ENCODE measurements at places on chromosomes 7 and 10.

- no peak for DNase-seq
Observed at GRCh38 chr10:50882540-50882983, 2.9 kb downstream of the A1CF start.

GRCh38 chr7:5425507-5426225 lies 2.0 kb upstream of the TNRC18 start:
- no peak for DNase-seq

DNA sequence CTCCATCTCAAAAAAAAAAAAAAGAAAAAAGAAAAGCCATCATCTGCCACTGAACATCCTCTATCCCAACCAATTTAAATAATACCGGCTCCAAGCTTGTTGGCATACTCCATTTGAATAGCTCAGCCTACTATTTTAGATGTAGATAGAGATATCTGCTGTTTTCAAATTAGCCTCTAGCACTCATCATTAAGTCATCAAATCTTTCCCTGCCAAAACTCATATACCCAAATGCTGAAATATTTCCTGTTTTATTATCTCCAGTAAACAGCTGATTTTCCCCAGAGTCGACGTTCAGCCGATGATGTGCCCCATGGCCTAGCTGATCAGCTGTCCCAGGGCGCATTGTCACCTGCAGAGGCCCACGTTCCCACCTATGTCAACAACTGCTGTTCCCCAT lies 34.5 kb upstream of the FRMD4A start:
- no peak for DNase-seq

DNA sequence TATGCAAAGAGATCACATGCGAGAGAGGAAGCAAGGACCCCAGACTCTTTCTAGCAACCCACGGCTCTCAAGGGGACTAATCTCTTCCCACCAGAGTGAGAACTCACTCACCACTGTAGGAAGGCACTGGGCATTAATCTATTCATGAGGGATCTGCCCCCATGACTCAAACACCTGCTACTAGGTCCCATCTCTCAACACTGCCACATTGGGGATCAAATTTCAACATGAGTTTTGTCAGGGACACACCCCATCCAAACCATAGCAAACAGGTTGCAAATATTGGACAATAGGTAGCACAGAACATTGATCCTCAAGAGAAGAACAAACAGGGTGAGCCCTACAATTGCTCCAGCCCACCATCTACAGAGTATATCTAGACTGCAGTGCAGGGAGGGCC lies 740.6 kb downstream of the LRMDA start:
- DNase-seq = no peak

DNA sequence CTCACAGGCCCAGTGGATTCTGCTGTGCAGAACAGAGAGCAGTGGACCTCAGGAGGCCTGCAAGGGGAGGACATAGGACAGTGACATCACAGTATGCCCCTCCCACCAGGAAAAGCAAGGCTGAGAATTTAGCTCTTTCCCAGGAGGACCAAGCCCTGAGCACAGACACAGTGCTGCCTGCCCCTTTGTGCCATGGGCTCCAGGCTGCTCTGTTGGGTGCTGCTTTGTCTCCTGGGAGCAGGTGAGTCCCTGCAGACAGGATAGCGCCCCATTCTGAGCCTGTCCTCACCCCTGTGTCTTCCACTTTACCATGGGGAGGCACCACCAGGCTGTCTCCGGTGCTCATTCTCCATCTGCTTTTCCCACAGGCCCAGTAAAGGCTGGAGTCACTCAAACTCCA lies 63.0 kb upstream of the PRSS58 start:
- no peak for DNase-seq

DNA sequence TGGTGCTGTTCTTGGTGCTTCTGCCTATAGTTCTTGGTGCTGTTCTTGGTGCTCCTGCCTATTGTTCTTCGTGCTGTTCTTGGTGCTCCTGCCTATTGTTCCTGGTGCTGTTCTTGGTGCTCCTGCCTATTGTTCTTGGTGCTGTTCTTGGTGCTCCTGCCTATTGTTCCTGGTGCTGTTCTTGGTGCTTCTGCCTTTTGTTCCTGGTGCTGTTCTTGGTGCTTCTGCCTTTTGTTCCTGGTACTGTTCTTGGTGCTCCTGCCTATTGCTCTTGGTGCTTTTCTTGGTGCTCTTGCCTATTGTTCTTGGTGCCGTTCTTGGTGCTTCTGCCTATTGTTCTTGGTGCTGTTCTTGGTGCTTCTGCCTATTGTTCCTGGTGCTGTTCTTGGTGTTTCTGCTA lies 71.1 kb downstream of the PTPRN2 start:
- no peak for DNase-seq

DNA sequence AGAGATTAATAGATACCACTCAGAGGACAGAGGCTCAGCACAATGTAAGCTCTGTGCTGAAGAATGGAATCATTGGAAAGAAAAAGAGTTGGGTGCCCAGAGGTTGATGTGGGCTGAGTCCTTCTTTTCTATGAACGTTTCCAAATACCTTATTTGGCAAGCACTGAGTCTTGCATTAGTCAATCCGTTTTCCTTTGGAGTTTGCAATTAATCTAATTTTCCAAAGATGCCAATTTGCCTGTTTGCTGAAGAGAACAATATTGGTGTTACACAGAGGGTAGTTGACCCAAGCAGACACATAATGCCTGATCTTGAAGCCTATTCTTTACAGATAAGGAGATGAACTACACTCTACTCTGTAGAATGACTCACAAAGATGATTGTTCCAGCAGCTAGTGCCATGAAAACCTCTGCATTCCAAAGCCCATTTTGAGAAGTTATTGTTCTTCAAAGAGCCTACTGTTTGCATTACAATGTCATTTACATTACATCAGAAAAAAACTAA lies 55.4 kb upstream of the MET start:
- no peak for DNase-seq

DNA sequence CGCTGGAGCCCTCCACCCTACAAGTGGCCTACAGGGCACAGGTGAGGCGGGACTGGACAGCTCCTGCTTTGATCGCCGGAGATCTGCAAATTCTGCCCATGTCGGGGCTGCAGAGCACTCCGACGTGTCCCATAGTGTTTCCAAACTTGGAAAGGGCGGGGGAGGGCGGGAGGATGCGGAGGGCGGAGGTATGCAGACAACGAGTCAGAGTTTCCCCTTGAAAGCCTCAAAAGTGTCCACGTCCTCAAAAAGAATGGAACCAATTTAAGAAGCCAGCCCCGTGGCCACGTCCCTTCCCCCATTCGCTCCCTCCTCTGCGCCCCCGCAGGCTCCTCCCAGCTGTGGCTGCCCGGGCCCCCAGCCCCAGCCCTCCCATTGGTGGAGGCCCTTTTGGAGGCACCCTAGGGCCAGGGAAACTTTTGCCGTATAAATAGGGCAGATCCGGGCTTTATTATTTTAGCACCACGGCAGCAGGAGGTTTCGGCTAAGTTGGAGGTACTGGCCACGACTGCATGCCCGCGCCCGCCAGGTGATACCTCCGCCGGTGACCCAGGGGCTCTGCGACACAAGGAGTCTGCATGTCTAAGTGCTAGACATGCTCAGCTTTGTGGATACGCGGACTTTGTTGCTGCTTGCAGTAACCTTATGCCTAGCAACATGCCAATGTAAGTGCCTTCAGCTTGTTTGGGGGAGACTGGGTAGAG lies at the start of gene COL1A2:
Gene COL1A2 (plus strand): TSS at position 459 of the 704 bp plus-strand sequence. CDS start 137 bp downstream, at position 596.
- DNase-seq = no peak

- DNase-seq = no peak
Observed at GRCh38 chr7:126718419-126718818, 534.3 kb downstream of the GRM8 start.

DNA sequence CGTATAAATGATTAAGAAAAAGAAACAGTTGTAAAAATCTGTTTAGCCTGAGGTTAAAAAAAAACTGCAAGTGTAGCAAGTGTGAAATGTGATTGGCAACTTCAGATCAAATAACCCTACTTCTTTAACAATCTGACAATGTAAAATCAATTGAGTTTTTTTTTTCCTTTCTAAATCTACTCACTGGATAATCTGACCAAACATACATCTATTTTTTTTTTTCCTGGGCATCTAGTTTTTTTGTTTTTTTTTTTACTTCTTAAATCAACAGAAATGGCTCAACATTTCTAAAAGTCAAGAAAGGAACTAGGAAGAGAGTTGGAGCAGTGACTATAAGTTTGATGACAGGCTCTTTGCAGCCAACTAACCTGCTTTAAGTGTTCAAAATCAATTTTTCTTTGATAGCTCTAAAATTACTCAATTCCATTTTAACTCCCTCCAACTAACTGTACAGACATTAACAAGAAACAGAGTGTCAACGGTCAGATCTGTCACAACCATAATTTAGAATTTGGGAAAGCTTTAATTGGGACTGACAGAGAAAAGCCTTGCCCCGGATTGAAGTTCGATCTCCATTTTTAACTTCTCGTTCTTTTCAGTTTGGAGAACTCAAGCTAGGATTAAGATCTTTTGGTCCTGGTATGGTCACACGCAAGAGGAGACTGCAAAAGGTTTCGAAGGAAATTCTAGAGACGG lies 1.2 kb downstream of the ARL3 start:
- no peak for DNase-seq

- no peak for DNase-seq
Observed at GRCh38 chr10:18179891-18180290, 39.7 kb downstream of the CACNB2 start.

DNA sequence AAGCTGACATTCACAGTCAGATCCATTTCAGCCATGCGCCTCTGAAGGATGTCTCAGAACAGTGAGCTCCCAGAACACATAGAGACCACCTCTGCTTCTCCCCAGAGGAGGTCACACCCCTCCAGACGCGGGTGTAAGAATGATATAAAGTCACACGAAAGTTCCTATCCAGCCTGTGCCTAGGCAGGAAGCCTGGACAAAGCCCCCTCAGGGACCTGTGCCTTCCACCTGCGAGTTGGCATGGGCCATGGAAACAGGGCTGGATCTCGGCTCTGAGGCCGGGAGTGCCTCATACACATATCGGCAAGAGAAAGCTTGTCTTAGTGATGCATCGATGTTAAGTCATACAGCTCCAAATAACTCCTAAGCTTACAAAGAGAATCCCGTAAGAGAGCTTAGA lies 5.0 kb downstream of the VIPR2 start:
- no peak for DNase-seq

- DNase-seq = no peak
Observed at GRCh38 chr10:48658243-48658974, 26.3 kb upstream of the WDFY4 start.

DNA sequence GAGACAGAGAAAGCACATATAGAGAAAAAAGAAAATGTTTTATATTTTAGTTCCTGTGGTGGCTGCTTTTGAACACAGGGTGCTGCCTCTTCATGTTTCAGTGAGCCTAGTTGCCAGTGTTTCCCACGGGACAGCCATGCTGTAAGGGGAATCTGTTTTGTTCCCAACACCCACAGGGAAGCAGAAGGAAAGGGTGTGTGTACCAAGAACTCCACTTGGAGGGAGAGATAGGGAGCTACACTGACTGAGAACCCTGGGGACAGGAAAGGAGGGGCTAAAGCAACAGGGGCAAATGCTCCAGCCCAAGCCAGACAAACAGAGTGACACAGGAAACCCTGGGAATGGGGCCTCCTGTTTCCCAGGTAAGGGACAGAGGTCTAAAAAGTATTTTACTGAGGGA lies 40.2 kb downstream of the FRMPD2 start:
- no peak for DNase-seq

GRCh38 chr10:33795529-33795928 lies 461.1 kb upstream of the NRP1 start:
- no peak for DNase-seq

- no peak for DNase-seq
Observed at GRCh38 chr7:132732321-132732865, 156.1 kb upstream of the PLXNA4 start.

DNA sequence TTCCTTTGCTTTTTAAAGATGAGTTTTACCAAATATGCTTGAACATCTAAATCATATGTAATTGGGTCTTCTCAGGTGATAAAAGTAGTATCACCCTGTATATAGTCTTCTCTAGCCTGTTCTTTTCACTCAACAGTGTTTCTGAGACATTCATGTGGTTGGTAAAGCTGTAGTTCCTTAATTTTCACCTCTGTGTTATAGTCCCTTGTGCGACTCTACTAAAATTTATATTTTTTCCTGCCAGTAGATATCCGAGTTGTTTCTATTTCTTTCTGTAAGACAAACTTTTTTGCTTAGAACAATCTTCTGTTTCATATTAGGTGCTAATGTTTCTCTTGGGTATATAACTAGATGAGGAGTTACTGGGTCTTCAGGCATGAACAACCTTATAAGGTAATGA lies 35.6 kb downstream of the SYPL1 start:
- no peak for DNase-seq

- no peak for DNase-seq
Observed at GRCh38 chr10:48366261-48366660, 59.8 kb downstream of the MAPK8 start.

DNA sequence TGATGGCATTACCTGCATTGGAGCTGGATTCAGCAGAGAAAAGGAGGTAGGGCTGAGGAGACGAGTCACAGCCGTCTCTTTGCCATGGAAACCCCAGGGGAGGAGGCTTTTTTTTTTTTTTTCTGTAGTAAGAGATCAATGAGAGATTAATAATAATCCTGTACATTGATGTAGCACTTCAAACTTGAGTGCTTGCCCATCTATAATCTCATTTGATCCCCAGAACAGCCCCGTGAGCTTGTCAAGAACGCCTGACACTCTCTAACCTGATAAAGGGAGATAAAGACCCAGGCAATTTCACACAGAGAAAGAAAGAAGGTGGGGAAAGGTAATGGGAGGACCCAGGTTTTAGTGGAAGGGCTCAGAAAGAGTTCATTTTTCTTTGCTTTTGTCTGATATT lies 195.2 kb upstream of the FOXK1 start:
- no peak for DNase-seq

GRCh38 chr7:95686109-95686508 lies 86.2 kb upstream of the DYNC1I1 start:
- no peak for DNase-seq

DNA sequence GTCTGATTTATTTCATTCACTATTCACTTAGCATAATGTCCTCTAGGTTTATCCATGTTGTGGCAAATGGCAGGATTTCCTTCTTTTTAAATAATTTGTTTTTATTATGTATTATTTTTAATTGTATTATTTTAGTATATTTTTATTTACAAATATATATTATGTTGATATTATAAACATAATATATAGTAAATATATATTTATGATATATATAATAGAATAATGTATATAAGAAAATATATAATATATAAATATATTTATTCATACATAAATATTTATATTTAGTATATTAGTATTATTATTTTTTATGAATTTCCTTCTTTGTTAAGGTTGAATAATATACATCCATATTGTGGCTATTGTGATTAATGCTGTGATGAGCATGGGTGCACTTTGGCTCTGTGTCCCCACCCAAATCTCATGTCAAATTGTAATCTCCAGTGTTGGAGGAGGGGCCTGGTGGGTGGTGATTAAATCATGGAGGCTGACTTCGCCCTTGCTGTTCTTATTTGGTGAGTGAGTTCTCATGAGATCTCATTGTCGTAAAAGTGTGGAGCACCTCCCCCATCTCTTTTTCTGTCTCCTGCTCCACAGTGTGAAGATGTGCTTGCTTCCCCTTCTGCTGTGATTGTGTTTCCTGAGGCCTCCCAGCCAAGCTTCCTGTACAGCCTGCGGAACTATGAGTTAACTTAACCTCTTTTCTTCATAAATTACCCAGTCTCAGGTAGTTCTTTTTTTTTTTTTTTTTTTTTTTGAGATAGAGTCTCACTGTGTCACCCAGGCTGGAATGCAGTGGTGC lies 52.3 kb upstream of the CYP2C18 start:
- no peak for DNase-seq

- DNase-seq = no peak
Observed at GRCh38 chr7:100430493-100431285, 1.1 kb downstream of the MEPCE start.

Measured in GM18507 (cell line).